ENCODE measurements at places on chromosomes 6 and 20.

DNA sequence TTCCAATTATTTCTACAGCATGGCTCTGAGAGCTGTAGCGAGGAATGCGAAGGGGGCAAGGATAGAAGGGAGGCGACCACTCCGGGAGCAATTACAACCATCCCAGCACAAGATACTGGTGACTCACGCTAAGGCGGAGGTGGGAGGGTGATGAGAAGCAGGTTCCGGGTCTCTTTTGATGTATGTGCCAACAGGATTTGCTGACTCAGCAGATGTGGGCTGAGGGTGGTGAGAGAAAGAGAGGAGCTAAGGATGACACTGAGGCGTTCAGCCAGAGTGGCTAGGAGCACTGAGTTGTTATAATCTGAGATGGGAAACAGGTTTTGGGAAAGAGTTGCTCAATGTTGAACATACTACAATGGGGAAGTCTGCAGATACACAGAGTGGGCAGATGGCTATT lies 9.3 kb upstream of the TXNDC5 start:
- peak; percentile 16 for DNase-seq

- no peak for DNase-seq
Observed at GRCh38 chr6:91562955-91563354, 976.1 kb upstream of the MAP3K7 start.

DNA sequence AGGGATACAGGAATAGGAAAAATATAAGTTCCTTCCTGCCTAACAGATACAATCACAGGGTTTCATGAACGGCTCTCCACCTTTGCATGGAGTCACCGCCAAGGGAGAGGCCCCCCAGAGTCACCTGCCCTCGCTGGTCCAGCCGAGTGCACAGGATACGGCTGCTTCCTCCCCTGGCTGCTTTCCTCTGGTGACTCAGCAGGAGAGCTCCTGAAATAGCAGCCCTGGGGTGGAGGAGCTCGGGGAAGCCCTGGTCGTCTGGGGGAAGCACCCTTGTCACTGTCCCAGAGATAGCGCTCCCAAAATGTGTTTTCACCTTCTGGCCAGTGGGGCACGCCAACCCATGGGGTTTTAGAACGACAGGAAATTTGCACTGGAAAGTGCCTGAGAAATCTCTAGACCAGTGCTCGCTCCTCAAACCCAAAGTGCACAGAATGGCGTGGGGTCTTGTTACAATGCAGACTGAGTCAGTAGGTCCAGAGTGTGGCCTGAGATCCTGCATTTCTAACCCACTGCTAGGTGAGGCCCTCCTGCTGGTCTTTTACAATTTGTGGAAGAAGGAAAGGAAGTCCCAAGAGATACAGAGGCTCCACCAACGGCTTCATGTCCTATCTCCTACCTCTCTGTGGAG lies 35.9 kb upstream of the FAM50B start:
- DNase-seq: no peak

DNA sequence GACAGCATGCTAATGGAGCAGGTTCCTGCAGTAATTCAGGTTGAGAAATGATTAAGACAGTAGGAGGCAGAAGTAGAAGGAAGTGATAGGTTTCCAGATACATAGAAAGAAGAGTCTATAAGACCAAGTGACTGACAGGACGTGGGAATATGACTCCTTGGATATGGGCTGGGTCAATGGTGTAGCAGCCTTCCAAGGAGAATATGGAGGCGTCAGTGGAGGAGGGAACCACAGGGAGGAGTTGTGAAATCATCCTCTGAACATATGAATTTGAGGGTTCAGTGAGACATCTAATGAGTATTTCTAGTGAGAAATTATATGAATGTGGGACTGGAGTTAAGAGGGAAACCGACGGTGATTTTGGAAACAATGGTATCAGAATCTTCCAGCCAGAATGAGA lies 43.3 kb downstream of the NUDT3 start:
- DNase-seq: no peak

- DNase-seq: peak; percentile 47
Observed at GRCh38 chr6:27188885-27189418, 58.5 kb upstream of the PRSS16 start.

DNA sequence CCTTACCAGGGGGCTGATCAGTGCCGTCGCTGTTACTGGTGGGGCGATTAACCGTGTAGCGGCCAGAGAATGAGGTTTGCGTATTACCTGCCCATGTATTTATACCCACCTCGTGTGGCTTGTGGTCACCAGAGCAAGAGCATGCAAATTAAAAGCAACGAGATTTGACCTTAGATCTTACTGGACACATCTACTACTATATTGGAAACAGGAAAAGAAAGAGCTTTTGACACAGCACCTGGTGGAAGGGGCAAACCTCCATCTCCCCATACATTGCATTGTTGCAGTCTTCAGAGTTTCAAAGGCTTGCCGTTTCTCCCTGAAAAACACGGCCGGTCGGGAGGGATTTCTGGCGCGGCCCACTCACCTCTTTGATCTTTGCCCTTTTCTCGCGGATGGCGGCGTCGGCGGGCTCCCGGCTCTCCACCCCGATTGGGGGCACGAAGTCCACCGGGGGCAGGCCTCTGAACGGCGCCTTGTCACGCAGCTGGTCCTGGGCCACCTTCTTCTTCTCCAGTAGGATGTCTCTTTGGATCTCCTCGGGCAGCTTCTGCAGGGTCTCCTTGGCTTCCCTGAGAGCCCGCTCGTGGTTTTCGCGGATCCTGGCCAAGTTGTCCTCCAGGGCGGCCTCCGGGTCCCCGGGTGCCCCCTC lies 1.3 kb downstream of the MAN1A1 start:
- peak; percentile 40 for DNase-seq

GRCh38 chr6:166179704-166180103 lies 12.1 kb upstream of the TBXT start:
- no peak for DNase-seq

DNA sequence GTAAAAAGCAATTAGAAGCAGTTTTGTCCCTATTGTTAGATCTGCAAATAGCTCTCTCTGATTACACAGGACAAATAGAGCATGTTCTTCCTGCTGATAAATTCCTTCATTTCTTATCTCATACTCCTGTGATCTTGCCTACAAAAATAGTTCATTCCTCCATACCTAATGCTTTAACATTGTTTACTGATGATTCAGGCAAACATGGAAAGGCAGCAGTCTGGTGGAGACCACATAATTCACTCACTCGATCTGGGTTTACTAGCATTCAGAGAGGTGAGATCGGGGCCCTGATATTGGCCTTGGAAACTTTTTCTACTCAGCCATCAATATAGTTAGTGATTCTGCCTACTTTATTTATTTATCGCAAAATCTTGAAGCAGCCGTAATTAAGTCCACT lies 20.2 kb downstream of the HLA-DPA1 start:
- DNase-seq: no peak

DNA sequence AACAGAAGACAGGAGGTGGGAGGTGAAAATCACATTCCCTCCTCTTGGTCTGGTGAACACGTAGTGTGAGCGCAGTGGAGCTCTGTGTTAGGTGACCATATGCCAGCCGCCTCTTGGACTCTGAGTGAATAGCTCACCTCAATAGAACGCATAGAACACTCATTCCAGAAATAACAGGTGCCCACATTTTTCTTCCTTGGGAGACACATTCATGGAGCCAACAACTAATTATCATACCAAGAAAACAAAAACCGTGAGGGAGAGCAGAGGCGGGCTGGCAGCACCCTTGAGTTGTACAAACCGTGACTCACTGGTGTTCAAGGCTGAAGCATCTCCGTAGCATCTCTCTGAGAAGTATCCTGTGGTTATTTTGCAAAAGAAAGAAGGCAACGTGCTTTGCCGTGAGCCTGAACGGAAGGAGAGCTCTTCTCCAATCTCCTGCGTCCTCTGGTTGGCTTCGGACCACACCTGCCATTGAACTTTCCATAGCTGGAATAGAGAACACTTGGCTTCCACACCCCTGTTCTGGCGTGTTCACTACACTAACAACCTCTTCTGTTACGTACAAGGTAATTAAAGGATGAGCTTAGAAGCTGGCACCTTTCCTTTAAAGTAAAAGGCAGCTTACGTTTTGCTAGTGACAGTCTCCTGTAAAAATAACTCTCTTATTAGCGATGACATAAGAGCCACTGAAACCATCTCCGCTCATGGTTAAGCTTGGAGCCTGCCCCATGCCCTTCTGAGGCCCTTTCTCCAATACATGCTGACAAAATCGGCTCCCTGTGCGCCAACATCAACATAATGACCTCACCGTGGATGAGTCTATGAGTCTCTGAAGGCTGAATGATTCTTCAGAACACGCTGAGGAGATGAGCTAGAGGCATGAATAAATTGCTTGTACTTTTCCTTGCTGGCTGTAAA lies 30.2 kb upstream of the SGK1 start:
- no peak for DNase-seq

DNA sequence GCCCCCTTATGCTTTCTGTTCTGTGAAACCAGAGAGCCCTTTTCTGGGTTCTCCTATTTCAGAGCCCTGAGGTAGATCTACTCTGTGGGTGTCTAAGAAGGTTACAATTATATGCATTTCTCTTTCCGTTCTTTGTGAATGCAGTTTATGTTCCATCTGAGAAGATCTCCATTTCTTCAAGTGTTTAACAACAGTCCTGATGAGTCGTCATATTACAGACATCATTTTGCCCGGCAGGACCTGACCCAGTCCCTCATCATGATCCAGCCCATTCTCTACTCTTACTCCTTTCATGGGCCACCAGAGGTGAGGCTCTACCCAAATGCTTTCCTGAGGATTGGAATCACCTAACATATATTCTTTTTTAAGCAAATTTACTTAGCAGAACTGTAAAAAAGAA lies 18.8 kb upstream of the SMIM26 start:
- no peak for DNase-seq

DNA sequence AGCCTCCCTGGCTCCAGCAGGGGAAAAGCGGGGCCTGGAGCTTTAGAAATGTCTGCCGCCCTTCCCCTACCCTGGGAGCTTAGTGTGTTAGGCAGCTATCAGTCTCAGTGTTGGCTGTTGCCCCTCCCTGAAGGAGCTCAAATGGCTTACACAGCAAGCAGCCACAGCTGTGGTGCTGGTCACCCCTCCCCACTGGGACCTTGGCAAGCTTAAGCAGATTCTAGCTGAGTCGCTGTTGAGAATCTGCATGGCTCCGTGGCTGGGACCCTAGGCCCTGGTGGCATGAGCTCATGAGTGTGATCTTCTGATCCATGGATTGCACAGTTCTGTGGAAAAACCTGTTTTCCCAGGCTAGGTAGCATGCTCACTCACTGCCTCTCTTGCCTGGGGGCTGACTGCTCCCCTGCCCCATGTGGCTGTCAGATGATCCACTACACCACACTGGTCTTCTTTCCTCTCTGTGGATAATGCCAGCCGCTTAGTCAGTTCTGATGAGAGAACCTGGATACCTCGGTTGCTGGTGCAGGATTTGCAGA lies 714.0 kb downstream of the MAFB start:
- no peak for DNase-seq

DNA sequence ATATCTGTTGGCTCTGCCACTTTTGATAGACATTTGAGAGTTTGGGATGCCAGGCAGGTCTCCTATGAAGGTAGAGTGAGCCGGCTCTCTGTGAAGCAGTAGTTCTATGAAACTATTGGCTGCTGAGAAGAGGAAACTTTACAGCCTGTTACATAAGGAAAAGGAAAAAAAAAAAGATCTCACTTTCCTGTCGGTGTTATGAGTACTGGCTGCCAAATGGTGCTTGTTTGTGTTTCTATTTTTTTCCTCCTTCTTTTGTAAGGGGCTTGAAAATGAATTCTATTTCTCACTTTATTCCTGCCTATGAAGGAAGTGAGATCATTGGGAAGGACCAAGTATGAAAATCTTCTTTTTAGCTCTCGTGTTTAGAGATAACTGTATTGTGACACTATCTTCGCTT lies 73.1 kb upstream of the CLDN20 start:
- DNase-seq: no peak

All from T-helper 2 cell treated with Interferon-gamma antibody and Interleukin-4, amounts not matched to agents 5 μg/mL and 100 μg/mL, for 36 hours (primary cell).